ENCODE measurements at places on chromosomes 3 and 15. TPM values are rescaled to one million over a fixed set of nuclear protein-coding genes. Genes with fewer than 3 reads are reported as not detected.

- DNase-seq, result no peak
Measured at GRCh38 chr3:147015334-147015733, 391.0 kb downstream of the ZIC4 start.

DNA sequence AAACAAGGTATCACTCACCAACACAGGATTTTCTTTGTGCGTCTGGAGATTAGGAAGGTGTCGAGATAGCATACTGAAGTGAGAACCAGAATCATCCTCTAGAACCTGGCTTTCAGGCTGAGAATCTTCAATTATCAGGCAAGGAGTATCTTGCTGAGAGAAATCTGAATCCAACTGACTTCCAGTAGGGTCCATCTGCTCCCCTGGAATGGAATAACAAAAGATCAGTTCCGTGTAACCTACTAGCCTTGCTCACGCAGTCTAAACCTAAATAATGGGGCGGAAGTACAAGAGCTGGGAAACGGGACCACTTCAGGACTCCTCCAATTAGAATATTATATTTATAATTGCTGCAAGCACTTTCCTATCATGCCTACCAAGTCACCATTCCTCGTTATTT, 690 bp downstream of the TP53BP1 start:
- no peak for DNase-seq

DNA sequence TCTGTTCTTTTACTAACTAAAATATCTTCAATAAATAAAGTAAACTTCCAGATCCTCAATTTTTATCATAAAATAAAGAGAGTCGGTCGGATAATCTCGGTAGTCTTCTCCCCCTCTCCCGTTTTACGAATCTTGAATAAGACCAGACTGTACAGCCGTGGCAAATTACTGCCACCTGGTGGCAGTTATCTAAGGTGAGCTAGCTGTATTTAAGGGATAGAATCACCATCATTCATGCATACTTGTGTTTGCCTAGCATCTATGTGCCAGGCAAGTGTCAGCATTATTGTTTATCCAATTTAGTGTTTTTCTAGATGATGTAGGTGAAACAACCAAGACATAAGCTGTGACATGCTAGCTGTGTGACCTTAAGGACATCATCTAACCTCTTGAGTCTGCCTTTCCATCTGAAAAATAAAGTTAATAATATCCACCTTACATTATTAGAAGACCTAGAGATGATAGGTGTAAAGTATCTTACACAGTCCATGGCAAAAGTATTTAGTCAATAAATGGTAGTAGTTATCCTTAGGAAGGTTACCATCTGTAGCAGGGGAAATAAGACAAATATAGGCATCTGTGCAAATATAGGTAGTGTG, 21.3 kb downstream of the DUT start:
- DNase-seq, result no peak

DNA sequence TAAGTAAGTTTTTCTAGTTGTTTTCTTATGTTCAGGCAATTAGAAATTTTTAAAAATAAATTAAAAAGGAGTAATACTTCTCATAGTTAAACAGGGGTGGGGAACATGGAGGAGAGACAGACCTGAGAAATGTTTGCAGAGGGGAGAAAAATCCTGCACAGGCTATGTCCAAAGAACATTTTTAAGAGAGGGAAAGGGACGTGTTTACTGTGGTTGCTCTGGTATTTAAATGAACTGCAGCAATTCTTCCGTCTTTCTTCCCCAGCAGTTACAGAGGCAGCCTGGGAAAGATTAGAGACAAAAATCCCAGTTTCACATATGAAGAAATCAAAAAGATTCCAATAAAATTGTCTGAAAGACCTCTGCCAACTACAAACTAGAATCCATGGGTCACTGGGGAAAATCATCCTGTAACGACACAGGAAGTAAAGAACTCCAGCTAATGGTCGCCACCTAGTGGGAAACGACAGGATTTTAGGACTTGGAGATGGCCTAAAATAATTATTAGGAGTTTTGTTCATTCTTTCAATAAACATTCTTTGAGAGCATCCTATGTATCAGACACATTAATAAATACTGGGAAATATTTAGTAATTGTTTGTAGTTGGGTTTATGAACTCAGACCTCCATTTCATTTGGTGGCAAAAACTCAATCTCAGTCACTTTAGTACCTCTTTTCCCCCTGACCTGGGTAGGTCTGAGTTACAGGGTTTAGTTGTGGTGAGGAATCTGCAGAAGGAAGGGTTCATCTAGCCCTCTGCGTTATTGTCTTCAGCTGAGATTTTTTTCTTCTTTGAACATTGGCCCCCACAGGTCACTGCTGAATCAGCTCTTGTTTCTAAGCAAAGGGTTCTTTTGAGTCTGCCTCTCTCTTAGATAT, 69.9 kb upstream of the GOLIM4 start:
- DNase-seq, result no peak

- DNase-seq, result no peak
Measured at GRCh38 chr3:175020101-175020500, 161.0 kb downstream of the NAALADL2 start.

DNA sequence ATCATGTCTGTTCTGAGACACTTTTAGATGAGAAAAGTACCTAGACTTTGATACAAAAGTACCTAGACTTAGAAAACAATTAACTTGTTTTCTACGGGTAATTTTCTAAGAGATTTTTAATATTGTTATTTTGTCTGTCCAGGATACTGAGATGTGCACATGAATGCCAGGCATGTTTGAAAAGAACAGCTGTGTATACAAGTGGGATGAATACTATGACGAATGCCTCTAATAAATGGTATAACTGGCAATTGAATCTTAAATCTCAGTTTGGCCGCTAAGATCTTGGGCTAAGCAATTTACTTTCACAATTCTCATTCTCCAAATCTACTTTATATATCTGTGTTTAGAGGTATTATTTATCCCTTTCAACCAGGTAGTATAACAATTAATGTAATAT, 207.4 kb downstream of the CBLB start:
- DNase-seq, result no peak

GRCh38 chr15:63041974-63042876, at the start of gene TPM1:
Gene TPM1 (plus strand): TSS chr15:63042747. CDS start chr15:63042830, 83 bp downstream.
- no peak for DNase-seq

DNA sequence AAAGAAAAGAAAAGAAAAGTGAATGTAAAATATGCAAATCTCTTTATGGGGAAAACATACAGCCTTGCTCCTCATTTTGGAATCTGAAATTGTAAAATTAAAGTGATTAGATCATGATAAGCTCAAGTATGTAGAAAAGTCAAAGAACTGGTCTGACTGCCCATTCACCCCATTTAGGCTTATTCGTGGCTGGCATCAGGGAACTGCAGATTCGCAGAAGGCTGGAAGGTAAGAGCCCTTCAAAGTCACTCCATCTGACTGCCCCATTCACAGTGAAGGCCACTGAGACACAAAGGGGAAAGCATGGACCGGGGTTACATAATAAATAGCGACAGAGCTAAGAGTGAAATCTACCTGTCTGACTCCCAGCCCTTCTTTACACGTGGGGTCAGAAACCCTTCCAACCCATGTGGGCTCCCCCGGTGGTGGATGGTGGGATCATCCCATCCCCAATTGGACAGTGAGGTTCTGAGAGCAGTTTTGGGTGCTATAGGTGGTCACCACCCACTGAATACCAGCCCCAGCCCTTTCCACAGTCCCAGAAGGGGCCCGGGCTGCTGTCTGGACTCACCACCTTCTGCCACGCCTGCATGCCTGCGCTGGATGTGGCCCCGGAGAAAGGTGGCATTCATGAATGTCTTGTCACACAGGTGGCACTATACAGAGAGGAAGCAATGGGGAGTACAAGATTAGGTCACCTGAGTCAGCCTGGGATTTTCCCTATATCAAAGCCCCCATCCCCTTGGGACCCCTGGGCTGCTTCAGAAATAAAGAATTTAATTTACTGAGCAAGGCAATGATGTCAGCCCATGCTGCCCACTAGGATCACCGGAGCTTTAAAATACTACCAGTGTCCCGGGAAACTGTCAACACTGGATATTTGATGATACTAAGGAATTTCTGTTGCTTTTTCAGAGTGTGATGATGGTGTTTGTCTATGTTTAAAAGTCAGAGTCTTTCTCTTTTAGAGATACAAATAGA, 17.9 kb downstream of the DZIP1L start:
- no peak for DNase-seq

GRCh38 chr3:59422312-59422711, 372.5 kb upstream of the CFAP20DC start:
- DNase-seq, result no peak

DNA sequence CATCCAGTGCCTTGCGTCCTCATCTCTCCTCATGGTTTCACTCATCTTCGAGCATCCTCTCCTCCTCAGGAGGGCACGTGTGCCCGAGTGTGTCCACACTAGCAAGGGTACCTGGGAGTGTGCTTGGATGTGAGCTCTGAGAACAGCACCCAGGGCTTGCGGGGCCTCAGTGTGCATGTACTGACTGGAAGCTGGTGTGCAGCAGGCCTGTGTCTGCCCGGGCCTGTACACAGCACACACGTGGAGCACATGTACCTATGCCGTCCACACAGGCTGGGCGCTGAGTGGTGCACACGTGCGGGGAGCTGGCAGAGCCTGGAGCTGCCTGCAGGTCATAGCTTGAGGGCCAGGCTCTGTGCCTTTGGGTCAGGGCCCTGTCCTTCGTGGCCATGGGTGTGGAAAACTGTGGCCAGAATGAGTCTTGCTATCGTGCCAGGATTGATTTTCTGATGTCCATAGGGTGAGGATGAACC, 34.9 kb downstream of the TSPAN3 start:
- no peak for DNase-seq

GRCh38 chr3:40173227-40173721, 136.2 kb upstream of the EIF1B start:
- no peak for DNase-seq

DNA sequence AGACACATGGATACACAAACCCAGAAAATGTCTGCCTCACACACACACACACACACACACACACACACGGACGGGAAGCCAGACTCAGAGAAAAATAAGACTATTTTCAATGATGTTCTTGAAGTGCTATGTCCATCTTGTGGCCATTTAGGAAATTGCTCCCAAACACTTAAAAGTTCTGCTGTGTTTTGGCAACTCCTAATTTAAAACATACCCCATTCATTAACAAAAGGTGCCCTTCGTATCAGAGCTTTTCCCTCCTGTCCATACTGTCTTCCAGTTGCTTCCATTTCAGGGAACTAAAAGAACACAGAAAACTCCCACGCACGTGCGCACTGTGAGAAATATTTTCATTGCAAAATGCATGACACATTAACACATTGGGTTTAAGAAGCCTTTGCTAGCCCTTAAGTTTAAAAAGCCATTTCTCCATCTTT, 44.6 kb downstream of the SLC12A1 start:
- DNase-seq, result no peak

GRCh38 chr3:195467641-195468390, 25.0 kb upstream of the ACAP2 start:
- DNase-seq, result no peak

GRCh38 chr3:185175370-185175987, 22.6 kb upstream of the C3orf70 start:
- no peak for DNase-seq

DNA sequence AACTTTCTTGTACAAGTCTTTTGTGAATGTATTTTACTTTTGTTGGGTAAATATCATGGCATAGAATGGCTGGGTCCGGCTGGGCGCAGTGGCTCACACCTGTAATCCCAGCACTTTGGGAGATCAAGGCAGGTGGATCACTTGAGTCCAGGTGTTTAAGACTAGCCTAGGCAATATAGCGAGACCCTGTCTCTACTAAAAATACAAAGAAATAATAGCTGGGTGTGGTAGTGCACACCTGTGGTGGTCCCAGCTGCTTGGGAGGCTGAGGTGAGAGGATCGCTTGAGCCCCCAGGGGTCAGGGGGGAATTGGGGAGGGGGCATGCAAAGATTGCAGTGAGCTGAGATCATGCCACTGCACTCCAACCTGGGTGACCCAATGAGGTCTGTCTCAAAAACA, 52.9 kb downstream of the ANP32A start:
- DNase-seq, result no peak

DNA sequence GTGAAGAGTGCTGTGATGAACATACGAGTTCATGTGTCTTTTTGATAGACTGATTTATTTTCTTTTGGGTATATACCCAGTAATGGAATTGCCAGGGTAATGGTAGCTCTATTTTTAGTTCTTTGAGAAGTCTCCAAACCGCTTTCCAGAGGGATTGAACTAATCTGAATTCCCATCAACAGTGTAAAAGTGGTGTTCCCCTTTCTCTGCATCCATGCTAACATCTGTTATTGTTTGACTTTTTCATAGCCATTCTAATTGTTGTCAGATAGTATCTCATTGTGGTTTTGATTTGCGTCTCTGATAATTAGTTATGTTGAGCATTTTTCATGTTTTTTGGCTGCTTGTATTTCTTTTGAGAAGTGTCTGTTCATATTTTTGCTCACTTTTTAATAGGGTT, 54.8 kb upstream of the UTS2B start:
- no peak for DNase-seq

DNA sequence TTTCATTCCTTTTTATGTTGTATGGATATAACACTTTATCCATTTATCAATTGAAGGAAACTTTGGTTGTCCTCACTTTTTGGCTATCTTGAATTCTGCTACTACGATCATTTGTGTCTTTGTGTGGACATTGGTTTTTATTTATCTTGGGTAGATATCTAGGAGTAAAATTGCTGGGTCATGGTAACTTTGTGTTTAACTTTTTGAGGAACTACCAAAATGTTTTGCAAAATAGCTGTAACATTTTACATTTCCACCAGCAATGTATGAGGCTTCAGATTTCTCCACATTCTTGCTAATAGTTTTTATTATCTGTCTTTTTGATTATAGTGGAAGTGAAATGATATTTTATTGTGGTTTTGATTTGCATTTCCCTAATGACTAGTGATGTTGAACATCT, 55.6 kb downstream of the TLNRD1 start:
- no peak for DNase-seq

- no peak for DNase-seq
Measured at GRCh38 chr3:194736277-194736895, 50.7 kb downstream of the FAM43A start.

DNA sequence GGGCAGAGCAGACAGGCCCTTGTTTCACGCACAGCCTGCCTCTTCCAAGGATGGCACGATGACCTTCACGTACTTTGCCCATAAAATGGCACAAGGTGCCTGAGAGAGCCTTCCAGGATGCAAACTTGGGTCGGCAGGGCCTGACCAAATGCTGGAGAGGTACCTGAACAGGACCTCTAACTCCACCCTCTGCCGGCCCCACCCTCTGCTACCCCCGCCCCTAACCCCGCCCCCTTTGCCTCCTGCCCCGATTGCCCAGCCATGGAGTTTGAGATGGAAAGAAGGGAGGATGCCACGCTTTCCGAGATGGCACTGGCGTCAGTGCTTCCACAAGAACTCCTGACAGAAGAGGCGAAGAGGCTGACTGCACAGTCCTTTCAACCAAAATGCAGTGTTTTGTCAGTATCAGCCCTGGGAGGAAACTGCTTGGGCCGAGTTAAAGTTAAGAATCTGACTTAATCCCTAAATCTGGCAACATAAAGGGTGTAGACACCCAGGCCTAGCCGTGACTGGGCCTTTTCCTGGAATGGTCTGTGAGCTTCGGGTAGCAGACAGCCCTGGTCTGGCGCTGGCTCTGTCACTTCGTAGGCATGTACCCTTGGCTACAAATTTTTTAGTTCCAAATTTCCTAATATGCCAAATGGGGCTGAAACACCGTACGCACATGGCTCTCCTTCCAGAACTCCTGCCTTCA, 230.3 kb upstream of the RGMA start:
- no peak for DNase-seq

GRCh38 chr15:93658026-93658816, 569.2 kb upstream of the RGMA start:
- DNase-seq, result no peak

The CDHR4 gene
- 0.36 TPM for total RNA-seq

The APEH gene
- total RNA-seq, result 55.9 TPM

The ACKR4 gene
- 3.2 TPM for total RNA-seq

The TNFSF10 gene
- 156 TPM for total RNA-seq

The SIDT1 gene
- 7.4 TPM for total RNA-seq

The CHL1 gene
- total RNA-seq, result 36.7 TPM

Data from omental fat pad (tissue), 4 donors.